ENCODE measurements at places on chromosomes 2 and 18. TPM values are rescaled to one million over a fixed set of nuclear protein-coding genes. Genes with fewer than 3 reads are reported as not detected.

GRCh38 chr2:223599640-223600380 lies 2.4 kb downstream of the SCG2 start:
- no peak for DNase-seq

Gene KYNU
- 3.0 TPM for total RNA-seq

DNA sequence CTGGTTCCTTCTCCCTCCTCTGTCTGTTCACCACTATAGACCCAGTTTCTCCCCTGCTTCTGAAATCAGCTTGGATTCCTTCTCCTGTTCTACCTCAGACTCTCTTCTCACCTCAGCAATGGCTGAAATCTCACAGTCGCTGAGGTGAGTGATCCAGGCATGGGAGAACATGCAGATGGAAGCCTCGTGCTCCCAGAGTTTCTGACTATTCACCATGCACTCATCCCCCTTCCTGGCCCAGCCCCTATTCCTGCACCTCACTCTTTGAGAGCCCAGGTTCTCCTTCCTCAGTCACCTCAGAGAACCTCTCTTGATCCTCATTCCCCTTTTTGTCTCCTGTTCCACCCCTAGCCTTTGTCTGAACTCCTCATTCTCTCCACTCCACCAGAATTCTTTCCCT lies 78.5 kb downstream of the SPTBN1 start:
- no peak for DNase-seq

Gene SKA1
- total RNA-seq = 0.24 TPM

GRCh38 chr2:3464401-3465005 lies 54.8 kb downstream of the ADI1 start:
- no peak for DNase-seq

DNA sequence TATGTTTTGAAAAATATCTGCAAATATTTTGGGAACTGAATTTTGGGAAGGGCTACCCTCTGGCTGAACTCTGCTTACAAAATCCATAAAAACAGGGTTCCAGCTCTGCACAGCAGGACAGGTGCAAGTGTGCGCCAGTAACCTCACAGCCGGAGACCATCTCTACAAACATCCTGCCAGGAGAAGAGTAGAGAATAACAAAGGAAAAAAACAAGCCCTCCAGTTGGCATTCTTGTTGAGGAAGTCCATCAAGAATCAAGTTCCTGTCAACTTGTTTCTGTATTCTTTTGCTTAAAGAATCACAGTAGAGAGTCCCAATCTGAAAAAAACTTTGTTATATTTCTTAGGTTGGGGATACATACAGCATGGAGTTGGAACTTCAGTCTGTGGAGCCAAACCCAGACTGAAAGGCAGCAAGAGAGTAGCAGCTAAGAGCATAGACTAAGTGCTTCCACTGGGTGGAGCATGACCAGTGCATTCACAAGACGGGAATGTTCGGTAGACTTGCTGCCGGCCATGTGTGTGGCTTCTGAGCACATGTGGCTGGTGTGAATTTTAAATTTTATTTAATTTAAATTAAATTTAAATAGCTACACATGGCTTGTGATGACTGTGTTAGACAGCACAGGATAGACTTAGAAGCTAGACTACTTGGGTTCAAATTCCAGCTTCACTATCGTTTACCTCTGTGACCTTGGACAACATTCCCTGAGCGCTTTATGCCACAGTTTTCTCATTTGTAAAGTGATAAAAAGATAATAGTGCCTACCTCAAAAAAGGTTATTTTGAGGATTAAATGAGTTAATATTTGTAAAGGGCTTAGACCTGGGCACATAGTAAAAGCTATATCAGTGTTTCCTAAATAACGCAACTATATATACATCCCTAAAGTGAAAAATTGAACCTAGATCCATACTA lies 41.9 kb downstream of the SPTBN1 start:
- DNase-seq = no peak

- DNase-seq = no peak
Measured at GRCh38 chr2:60483401-60483800, 70.1 kb downstream of the BCL11A start.

GRCh38 chr2:44342854-44343253 lies 18.4 kb downstream of the PREPL start:
- DNase-seq = no peak

Gene TMEM169
- total RNA-seq = 0.51 TPM

Gene HOXD13
- not detected for total RNA-seq

Gene PPP1R1C
- 0.43 TPM for total RNA-seq

Gene ZNF521
- 44.5 TPM for total RNA-seq

- no peak for DNase-seq
Measured at GRCh38 chr2:173823543-173823939, 141.6 kb downstream of the SP3 start.

GRCh38 chr2:17821080-17821479 lies 4.8 kb downstream of the MSGN1 start:
- DNase-seq = no peak

Gene TCF23
- 10.7 TPM for total RNA-seq

Gene IKZF2
- 8.8 TPM for total RNA-seq

GRCh38 chr18:28175150-28175929 lies 1.6 kb downstream of the CDH2 start:
- no peak for DNase-seq

- no peak for DNase-seq
Measured at GRCh38 chr2:120347396-120348060, 1.6 kb downstream of the INHBB start.

Gene DNAJB2
- total RNA-seq = 42.0 TPM

- no peak for DNase-seq
Measured at GRCh38 chr18:74257083-74257482, 34.7 kb downstream of the CYB5A start.

Gene RNASEH1
- total RNA-seq = 20.7 TPM

DNA sequence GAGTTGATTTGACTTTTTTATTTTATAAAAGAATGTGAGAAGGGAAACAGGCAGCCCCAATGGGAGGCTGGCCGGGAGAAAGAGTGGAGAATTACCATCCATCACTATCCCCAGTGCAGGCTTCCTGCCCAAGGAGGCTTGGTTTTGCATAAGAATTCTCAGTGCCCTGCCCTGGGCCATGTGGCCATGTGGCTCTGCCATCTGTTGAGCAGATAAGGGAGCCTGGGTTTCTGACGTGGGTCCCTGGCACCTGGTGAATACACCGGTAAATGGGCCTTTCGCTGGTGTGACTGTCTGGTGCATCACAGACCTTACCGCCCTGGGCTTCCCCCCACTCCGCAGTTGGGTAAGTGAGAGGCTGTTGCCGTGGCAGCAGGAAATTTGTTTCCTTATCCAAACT lies 54.5 kb upstream of the TMEM163 start:
- no peak for DNase-seq

DNA sequence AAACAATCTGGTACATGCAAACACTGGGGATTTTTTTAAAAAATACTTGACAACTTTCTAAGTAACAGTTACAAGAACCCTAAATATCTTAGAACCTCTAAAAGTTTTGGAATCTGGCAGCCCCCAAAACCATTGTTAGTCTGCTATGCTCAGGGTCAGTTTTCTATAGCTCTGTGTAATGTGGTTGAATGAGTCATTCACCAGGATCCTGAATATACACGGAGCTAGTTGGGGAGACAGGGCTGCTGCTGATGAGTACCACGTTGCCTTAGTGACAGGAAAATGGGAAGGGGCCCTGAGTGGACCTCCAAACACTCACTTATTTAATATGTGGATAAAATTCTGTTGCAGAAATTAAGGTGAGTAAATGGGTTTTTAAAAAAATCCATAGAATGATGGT lies 36.9 kb upstream of the TANC1 start:
- no peak for DNase-seq

GRCh38 chr2:71220743-71221142 lies 6.2 kb downstream of the PAIP2B start:
- DNase-seq = no peak

Gene CRACDL
- total RNA-seq = 6.8 TPM

- DNase-seq = no peak
Measured at GRCh38 chr2:24421668-24422067, 61.3 kb upstream of the ITSN2 start.

DNA sequence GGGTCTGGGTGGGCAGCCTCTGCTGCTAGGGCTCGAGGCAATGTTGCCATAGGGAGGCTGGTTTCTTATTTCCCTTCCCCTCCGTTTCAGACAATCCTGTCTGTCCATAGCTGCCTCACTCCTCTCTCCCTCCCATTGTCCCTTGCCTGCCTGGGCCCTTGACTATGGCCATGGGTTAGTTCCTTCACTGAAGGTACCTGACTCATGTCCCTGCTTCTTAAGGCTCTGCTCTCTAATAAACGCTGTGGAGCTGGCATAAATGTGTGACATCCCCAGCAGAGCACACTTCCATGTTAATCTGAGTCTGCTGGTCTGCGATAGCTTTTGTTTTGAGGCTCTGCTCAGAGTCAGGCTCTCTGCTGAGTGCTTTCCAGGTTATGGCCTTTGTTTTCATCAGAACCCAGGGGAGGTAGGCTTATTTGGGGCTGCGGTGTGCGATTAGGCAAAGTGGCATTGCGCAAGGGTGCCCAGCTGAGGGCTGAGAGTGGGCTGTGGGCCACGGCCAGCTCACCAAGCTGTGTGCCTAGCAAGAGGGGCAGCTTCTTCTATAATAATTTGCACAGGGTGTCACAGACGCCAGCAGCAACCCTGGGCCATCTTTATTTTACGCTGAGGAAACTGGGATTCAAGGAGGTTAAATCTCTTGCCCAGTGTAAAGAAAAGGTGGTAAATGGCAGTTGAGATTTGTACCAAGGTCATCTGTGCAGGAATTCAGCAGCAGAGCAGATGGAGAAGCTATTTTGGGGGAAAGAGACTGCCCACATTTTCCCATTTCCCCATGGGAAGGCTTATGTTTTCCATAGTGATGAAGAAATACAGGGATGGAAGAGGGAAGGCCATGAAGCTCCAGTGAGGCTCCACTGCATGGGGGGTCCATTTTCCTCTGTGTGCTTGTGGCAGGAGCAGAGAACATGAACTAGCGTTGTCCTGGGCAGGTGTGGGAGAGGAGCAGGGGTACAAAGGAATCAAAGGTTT lies 25.6 kb downstream of the MRPL33 start:
- DNase-seq = no peak

DNA sequence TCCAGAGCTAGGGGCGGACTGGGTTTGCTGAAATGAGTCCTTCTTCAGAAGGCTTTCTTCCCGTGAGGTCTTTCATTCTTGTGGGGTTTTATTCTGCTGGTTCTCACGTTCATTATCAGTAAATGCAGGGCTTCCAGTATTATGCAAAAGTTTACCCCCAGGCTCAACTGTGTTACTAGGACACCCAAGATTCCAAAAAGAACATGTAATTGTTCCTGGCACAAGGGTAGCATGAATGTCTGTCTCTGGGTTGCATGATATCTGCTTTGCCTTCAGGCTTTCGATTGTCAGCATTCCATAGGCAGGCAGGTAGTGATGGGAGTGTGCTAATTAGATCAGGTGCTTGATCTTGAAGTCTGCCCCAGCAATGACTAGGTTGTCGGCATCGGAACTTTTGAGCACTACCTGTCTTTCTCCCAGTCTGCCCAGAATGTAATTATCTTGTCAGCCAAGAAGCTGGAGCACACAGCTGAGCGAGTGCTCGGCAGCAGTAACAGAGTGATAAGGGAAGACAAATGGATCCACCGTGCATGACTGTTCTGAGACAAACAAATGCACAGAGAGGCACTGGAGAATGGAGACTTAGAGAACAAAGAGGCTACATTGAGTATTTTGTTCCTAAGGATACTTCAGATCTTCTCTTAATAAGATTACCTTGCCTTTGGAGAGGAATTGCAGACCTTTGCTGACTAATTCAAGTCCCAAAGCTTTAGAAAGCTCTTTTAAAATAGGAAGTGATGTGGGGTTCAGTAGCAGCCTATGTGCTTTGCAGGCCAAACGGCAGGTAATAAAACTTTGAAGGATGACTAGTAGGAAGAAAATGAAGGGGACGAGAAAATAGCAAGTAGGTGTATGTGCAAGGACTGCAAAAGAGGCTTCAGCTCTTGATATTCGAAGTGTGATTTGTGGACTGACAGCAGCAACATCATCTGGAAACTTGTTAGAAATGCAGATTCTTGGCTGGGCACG lies 41.9 kb downstream of the ITGB6 start:
- DNase-seq = no peak

DNA sequence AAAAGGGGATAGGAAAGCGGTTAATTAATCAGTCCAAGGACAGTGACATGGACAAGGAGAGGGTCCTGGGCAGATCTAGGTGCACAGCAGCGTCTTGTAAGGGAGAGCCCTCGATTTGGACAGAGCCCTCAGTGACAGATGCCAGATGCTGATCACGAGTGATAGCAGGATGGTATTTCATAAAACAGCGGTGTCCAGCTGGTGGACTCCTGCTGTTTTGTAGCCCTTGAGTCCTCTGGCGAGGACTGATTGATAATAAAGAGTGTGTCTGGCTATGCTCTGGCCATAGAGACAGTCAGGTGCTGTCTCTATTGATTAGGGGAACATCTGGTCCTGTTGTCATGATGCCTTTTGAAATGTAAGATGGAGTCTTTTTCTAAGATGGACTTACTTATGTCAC lies 180.7 kb downstream of the NCK2 start:
- no peak for DNase-seq

Gene B4GALT6
- total RNA-seq = 4.5 TPM

DNA sequence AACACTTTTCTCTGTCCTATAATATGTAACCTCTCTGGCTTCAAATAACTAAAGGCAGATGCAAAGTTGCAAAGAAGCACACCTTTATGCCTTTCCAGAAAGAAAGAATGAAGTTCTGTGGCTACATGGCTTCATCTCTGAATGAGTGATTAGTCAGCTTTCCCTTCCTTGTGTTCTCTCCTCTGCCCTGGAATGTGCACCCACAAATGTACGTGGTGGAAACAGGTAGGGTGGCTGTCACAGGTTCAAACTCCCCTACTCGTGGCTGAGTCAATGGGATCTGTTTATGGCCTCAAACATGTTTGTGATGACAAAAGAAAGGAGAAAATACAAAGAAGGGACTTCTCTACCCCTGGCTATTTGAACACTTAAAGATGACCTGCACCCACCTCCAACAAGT lies 55.5 kb upstream of the ACVR2A start:
- no peak for DNase-seq

Gene GIGYF2
- total RNA-seq = 60.3 TPM

DNA sequence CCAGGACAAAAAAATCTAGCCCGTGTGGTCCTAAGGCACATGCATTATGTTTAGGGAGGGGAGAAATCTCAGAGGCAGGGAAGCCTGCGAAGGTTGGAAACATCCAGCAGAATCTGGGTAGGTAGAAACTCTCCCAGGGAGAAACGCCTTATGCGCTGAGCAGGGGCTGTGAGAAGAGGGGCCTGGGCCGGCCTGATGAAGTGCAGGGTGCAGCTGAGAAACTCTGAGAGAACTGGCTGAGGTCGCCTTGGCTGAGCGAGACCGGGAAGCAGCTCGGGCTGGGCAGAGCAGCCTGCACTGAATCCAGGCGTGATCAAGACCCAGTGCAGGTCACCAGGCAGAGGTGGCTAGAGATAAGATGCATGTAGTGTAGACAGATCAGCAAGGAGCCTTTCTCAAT lies 15.1 kb downstream of the CHMP1B start:
- no peak for DNase-seq

DNA sequence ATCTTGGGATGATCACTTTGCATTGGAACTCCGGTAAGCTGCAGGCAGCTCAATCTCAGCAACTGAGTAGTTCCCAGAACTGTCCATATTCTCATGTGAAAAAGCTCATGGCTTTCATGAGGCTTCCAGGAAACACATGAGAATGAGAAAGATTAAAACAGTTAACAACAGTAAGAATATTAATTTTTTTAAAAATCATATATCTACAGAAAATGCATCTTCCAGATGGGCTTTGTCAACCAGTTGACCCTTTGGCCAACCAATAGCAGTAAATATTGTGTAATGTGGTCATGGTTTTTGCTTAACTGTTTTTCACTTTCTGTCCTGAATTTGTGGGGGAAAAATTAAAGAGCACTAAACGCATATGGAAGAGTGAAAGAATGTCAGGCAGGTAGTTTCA lies 131.2 kb upstream of the CCDC195 start:
- DNase-seq = no peak
